ENCODE measurements at places on chromosomes 13 and 19.

DNA sequence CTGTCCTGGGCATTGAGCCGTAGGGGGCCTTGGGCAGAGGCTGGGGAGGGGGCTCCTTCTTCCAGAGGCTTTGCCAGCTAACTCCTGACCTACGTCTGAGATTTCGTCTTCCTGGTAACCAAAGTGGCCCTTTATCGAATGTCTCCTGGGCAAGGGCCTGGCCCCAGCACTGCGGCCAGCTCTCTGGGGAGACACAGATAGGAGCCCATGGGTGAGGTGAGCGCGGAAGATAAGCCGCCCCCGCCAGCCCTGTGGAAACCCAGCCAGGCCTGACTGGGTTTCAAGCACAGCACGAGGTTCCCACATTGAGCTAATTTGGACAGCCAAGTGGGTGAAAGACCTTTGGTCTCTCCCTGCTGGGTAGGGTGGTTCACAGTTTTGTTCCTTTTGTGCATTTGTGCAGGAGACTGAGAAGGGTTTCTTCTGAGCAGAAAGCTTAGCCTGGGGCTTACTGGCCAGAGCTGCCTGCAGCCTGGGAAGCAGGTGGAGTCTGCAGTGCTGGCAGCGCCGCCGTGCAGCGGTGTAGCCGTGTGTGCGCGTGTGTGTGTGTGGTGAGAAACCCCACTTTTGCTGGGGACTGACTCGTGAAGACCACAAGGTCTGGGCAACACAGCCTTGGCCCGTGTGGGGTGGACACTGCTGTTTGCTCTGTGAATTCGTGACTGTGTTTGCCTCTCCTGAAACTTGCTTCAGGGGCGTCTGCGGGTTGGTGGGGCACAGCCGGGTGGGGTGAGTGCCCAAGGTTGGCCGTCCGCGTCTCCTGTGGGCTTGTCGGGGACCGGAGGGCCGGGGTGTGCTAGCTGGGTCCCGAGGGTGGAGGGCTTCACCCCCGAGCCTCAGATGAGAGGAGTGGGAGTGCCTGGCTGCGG lies 2.5 kb downstream of the BSG start:
- DNase-seq = no peak

DNA sequence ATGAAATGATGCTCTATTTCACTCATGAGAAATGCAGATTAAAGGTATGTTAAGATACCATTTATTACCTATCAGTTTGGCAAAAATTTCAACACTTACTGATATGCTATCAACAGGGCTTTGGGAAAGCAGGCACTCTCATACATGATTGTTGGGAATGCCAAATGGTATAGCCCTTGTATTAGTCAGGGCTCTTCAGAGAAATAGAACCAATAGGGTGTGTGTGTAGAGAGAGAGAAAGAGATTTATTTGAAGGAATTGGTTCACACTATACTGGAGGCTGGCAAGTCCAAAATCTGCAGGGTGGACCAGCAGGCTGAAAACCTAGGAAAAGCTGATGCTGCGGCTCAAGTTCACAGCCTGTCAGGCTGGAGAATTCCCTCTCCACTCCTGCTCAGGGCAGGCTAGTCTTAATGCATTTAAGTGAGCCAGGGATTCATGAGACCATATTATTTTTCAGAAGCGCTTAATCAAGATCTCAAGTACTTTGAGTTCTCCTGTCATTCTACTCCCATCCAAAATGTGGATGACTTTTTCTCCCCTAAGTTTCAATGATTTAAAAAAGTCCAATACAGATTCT lies 72.4 kb downstream of the NHLRC3 start:
- DNase-seq = no peak

DNA sequence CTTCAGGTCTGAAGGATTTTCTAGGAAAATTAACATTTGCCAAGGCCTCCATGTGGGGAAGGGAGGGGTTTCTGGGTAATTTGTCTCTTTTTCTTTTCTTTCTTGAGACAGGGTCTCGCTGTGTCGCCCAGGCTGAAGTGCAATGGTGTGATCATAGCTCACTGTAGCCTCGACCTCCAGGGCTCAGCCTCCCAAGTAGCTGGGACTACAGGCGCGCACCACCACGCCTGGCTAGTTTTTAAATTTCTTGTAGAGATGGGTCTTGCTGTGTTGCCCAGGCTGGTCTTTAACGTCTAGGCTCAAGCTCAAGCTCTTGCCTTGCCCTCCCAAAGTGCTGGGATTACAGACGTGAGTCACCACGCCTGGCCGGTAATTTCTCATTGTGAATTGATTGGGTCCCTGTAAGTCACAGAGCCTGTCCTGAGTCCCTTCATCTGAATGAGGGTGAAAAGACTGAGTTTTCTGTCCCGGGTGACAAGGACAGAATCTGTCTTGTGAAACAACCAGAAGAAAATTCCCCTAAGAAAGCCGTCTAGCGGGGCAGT lies 10.0 kb upstream of the SPC24 start:
- no peak for DNase-seq

- DNase-seq = no peak
Measured at GRCh38 chr13:101949681-101950080, 452.2 kb downstream of the FGF14 start.

- no peak for DNase-seq
Measured at GRCh38 chr19:41416194-41416674, 10.9 kb downstream of the B3GNT8 start.

- DNase-seq = no peak
Measured at GRCh38 chr19:48685583-48685982, 10.2 kb upstream of the FUT2 start.

GRCh38 chr13:109271555-109272541 lies 514.5 kb downstream of the IRS2 start:
- DNase-seq = no peak

- no peak for DNase-seq
Measured at GRCh38 chr13:109118521-109118920, 489.1 kb downstream of the MYO16 start.

DNA sequence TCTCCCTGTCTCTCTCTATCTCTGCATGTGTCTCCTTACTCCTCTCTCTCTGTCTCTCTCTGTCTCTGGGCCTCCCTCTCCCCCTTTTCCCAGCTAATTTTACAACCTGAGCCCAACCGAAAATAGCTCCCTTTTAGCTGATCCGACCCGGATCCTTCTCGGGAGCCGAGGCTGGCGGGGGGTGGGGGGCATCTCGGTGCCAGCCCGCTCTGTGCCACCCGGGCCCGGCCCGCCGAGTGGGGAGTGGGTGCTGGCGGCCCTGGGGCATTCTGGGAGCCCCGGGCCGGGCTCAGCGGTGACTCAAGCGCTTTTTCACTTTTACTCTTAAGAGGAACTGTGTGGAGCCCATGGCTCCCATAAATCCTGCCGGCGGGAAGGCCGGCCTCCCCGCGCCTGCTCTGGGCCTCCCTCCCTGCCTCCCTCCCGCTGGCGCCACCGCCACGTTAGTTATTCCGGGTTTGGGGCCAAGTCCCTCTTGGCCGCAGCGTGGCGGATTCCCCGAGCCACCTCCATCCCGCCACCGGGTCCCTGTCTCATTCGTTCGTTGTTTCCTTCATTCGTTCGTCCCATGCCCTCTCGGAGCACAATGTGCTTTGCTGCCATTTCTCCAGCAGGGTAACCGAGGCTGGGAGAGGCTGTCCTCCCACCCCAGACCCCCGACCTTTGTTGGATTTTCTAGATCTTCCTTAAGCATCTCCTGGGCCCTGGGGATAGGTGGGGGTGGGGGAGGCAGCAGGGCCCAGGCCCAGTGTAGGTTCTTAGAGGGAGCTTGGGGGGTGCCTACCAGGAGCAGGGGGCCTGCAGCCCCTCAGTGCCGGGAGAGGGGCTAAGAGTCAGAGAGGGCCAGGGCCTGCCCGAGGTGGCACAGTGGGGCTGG lies 3.2 kb downstream of the NFIC start:
- no peak for DNase-seq

DNA sequence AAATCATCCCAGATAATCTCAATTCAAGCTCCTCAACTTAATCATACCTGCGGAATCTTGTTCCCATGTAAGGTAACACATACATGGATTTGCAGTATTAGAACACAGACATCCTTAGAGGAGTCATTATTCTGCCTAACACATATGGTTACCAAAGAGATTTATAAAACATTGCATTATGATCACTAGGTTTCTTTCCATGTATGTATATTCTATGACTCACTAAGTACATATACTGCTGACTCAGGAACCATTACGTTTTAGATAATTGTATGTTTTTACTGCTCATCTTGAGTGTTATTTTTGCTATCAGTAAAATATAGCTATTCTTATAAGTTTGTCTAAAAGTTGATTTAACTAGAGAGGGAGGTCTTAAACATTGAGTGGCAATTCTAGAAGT lies 182.9 kb downstream of the SLITRK6 start:
- no peak for DNase-seq

- no peak for DNase-seq
Measured at GRCh38 chr13:109126178-109126577, 496.8 kb downstream of the MYO16 start.

- DNase-seq = no peak
Measured at GRCh38 chr19:49017041-49017665, at the start of gene LHB. LHB (minus strand) TSS chr19:49017091; CDS start chr19:49017081, 10 bp downstream.

GRCh38 chr19:23409392-23410048 lies 14.2 kb upstream of the ZNF91 start:
- DNase-seq = no peak

DNA sequence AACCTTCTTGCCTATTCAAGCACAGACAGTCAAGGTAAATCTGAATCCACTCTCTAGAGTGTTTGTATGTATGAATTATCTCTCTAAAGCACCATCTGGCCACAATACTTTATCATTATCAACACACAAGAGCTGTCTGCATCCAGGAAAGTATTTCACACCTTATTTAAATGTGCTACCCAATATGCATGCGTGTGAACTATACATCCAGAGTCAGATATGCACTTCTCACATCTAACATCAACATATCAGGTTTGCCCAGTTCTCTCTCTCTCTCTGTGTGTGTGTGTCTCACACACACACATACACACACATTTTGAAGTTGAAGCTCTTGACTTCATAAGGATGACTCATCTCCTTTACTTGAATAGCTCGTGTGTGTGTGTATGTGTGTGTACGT lies 697.5 kb upstream of the PCDH20 start:
- DNase-seq = no peak

- no peak for DNase-seq
Measured at GRCh38 chr13:27559719-27560118, 60.6 kb downstream of the LNX2 start.

DNA sequence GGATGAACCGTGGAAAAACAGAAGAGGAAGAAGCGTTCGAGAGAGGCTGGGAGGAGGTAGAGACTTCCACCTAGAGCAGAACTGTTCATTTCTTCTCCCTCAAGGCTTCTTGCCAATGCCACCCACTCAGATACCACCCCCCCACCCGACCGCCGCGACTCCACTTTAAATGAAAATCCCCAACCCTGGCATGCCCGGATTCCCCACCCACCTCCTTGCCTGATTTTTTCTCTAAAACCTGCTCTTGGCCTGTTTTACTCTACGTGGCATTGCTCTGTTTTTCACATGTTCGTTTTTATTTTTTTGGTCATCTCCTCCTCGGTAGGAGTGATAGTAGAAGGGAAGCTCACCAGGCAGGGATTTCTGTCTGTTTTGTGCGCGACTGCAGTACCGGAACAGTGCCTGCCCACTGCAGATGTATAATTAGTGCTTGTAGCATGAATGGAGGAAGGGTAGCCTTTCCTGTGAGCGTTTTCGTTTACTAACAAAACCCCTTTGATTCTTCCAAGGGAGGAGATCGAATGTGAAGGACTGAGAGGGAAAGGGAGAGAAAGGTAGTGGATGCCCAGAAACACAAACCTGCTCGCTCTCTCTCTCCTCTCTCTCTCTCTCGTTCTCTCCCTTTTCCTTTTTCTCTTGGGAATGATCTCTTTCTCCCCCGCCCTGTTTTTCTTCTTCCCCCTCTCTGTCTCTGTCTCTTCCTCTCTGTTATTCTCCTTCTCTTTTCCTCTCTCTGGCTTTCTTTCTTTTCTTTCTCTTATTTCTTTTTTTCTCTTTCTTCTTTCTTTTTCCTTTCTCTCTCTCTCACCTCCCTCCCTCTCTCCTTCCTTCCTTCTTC lies 2.2 kb downstream of the CD70 start:
- no peak for DNase-seq

DNA sequence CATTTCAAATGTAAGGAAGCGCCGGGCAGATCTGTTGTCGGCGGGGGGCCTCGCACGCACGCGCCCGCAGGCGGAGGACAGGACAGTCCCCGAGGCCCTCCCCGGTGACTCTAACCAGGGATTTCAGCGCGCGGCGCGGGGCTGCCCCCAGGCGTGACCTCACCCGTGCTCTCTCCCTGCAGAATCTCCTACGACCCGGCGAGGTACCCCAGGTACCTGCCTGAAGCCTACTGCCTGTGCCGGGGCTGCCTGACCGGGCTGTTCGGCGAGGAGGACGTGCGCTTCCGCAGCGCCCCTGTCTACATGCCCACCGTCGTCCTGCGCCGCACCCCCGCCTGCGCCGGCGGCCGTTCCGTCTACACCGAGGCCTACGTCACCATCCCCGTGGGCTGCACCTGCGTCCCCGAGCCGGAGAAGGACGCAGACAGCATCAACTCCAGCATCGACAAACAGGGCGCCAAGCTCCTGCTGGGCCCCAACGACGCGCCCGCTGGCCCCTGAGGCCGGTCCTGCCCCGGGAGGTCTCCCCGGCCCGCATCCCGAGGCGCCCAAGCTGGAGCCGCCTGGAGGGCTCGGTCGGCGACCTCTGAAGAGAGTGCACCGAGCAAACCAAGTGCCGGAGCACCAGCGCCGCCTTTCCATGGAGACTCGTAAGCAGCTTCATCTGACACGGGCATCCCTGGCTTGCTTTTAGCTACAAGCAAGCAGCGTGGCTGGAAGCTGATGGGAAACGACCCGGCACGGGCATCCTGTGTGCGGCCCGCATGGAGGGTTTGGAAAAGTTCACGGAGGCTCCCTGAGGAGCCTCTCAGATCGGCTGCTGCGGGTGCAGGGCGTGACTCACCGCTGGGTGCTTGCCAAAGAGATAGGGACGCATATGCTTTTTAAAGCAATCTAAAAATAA lies 18.2 kb downstream of the IL17D start:
- no peak for DNase-seq

DNA sequence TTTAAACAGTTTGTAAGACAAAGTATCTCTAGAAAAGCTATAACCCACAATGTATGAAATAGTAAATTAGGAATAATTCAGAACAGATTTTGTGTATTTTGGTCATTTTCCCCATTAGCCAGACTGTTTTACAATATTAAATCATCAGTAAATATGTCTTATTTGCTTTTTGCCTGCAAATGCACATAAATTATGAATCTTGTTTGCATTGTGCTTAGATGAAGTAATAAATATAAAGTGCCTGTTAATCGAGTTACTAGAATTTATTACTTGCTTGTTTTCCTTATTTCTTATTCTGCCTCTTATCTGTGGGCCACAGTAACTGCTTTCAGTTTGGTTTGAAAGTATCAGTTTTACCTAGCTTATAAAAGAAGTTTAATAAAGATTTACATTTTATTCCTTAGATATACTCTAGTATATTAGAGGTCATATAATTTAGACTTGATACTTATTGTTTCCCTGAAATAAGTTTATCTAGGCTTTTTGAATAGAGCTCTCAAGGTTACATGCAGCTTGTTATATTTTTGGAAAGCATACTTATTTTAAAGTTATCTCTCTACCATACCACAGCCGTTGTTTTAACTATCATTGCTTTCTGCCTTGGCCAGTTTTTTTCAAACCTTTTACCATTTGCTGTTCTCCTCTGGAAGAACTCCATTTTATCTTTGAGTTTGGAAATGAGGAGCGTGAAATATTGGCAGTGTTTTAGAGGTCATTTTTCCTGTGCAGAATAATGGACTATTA lies 238.0 kb downstream of the NBEA start:
- DNase-seq = no peak

All from SW 1271 (cell line).